ENCODE measurements at places on chromosomes 7 and 10.
A peak's percentile ranks its signal among the peaks of the same experiment; 100 is the strongest.

- DNase-seq = peak; percentile 34
These were observed 2.6 kb upstream of the RFC2 start for GRCh38 chr7:74256491-74257408.

DNA sequence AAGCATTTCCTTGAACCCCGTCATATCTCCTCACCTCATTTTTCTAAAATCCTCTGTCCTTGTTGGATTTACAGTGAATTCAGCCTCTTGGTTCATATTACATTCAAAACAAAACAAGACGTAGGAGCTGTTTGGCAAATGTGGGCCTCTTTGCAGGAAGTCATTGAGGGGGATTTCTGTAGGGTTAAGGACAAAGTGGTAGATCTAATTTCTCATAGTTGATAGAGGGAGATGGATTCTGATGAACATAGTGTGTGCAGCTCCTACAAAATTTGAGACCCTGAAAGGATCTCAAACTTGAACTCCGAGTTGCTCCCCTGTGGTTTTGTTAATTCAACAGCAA is 682 bp downstream of the TBXAS1 start:
- no peak for DNase-seq

DNA sequence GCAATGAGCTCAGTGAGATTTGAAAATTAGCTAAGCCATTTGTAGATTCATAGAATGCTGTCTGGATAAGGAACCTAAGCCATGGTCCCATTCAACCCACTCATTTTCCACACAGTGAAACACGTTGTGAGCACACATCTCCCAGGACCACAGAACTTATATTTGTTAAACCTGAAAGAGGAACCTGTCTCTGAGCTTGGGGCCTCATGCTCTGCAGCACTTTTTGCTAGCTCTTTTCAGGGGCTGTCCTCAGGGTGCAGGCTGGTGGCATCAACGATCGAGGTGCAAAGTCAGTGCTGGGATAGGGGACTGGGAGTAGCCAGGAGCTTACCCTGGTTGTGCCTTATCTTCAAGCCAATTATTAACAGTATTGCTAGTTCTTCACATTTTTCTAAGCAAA is 11.9 kb downstream of the HECW1 start:
- no peak for DNase-seq

DNA sequence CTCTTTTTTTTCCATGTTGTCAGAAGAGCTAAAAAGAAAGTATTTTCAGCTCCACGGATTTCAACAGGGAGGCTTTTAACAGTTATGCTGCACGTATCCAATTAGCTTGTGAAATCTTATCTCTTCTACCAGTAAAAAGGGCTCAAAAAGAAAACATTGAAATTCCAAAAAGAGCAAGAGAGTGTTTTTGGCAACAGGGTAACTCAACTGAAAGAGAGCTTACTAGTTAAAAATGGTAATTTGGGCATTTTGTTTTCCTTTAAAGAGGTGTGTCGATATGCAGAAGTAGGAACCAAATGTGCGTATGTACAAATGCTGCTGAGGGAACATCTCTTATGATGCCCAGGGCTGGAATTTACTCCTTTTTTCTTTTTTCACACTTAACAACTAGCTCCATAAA is 292.8 kb downstream of the PRKG1 start:
- DNase-seq = no peak

- no peak for DNase-seq
These were observed 57.9 kb downstream of the ZNF467 start for GRCh38 chr7:149715476-149715875.

- no peak for DNase-seq
These were observed 39.6 kb upstream of the SYPL1 start for GRCh38 chr7:106151459-106152312.

DNA sequence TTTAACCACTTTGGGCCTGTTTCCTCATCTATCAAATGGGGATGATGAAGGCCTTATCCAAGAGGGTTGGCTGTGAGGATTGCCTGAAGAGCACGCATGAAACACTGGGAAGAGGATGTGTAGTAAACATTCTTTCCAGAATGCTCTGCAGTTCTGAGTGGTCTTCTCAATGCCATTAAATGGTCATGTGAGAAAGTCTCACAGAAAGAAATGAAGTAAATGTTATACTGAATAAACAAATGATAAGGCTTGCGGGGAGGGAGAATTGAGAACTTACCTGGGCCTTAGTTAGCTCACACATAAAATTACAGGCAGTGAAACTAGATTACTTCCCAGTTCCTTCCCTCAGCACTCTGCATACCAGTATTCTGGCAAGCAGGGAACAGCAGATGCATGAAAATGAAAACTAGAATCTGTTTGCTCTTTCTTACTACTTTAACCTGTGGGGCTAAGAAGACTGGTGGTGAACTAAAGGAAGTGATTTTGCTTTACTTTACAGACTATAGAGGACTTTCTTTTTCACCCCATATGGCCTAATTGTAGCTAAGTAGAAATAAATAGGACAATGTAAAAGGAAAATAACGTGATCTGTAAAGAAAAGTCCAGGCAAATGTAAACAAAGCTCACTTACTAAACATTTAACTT is 135.3 kb upstream of the CCDC6 start:
- DNase-seq = no peak

DNA sequence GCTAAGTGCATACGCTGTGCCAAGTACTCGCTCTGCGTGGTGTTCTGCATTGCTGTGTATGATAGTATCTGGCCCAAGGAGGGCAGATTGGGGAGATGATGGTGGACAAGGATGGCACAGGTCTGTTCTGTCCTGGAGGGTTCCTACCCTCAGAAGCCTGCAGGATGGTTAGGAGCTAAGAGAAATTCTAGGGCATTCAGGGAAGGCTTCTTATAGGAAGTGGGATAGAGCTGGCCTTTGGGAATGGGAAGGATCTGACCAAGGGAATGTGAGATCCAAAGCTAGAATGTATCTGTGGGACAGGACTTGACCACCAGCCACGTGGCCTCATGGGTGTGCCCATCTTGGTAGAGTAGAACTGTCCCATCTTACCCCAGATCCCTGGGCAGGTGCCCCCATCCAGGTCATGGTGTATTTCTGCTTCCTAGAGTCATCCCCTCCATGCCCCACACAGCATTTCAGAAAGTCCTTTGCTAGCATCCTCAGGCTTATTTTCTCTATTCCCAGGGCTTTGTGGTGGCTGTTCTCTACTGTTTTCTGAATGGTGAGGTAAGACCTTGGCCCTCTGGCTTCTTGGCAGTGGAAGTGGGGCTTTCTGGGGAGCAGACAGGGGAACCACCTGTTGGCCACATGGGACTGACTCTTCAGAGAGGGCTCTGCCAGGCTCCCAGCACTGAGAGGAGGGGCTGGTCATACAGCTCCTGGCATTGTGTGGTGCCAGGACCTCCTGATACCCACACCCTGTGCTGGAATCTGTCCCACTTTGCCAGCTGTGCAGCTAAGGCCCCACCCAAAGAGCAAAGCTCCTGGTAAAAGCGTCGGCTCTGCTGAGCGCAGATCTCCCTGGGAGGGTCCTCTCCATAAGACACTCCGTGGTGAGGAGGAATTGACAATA is 52.5 kb downstream of the ADCYAP1R1 start:
- DNase-seq = no peak

DNA sequence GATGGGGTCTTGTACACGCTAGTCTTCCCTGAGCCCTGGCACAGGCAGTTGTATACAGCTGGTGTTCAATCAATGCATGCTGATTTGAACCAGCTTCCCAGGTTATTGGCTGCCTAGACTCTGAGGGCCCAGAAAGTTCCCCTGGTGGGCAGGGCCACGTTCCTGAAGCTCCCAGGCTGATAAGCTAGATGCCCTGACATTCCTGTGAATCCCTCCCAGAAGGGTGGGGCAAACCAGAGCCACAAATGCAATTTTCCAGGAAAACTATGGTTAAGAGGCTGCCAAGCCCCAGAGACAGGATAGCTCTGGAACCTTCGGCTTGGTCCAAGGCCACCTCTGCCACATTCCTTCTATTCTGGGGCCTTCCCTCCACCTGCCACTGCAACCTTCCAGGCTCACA is 78.2 kb downstream of the FAM53B start:
- peak; percentile 16 for DNase-seq

- no peak for DNase-seq
These were observed 28.4 kb downstream of the TBC1D12 start for GRCh38 chr10:94430701-94431100.

GRCh38 chr10:89399956-89400355 is 7.5 kb downstream of the IFIT1 start:
- no peak for DNase-seq

DNA sequence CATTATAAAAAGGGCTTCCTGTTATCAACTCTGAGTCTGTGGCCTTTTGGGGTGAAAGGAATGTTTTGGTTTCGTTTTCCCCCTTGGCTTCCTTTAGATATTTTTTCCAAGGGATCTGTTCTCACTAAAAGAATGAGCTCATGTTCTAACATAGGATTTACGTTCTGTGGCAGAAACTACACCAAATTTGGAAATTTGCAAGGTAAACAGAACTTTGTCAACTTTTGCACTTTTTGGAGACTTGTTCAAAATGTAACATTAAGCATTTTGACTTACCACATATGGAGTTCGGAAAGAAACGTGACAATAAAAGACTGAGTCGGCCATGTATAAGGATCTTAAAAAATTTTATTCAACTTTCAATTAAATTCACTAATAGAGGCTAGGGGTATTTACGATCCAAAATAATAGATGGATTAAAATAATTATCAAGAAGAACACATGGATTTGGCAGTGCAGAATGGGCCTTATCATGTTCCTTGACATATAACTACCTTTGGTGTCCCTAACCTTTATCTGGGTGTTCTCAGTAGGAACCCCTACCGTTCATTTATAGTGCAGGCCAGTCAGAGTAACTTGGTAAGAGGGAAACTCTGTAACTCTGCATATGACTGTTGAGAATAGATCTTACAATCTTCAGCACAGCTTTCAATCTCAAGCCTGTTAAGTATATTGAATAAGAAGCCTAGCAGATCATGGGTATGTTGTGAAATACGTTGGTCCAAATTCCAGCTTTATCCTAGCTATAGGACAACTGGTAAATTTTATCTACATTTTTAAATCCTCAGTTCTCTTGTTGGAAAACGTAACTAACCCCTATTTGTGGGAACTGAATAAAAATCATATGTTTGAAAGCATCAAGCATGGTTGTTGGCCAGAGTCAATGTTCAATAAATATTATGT is 11.8 kb downstream of the CPED1 start:
- peak; percentile 75 for DNase-seq

DNA sequence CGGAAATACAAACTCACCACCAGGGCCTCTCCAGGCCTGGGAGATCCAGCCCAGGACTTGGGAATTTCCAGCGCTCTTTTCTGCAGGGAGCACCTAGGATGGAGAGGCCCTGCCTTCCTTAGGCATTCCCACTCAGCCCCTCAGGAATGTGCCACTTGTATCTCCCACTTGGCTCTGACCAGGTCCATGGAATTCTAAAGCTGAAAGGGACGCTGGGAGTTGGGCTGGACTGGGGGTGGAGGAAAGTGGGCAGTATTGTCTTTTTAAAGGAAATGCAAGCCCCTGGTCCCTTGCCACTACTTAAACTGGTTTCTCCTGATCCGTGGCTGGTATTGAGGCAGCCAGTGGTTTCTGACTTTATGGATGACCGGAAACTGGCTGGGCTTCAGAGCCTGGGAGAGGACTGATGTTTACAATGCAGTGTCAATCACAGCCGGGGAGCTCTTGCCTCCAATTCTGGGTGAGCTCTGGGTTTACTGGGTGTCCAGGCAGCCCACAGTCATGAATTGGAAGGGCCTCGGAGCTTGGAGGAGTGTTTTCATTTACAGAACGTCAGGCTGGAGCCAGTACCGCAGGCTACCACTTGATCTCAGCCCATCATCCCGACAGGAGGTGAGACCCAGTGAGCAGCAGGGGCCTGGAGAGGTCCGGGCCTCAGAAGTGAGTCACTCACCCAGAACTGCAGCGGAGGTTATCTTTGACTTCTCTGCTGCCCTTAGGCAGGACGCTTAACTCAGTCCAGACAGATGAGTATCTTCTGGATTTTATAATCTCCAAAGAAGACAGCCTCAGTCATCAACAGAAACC is 27.3 kb downstream of the AGAP3 start:
- peak; percentile 95 for DNase-seq

GRCh38 chr10:13117841-13118783 is 18.1 kb downstream of the OPTN start:
- no peak for DNase-seq

GRCh38 chr10:53839440-53840039 is 961.5 kb downstream of the PCDH15 start:
- no peak for DNase-seq

DNA sequence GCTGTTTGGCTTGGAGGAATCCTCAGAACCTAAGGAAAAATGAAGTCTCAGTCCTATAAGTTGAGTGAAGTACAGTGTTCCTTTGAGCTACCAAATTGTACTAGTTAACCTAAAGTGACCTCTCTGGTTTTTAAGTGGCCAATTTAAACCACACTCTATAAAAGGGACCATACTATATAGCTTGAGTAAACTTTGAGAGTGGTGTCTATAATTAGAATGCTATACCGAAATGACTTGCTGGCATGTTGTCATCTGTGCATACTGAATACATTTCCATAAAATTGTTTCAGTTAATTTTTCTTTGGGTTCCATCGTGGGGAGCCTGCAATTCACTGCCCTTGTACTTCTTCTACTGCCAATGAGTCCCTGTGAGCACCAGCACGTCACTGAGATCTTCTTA is 151.1 kb downstream of the DKK1 start:
- DNase-seq = no peak

DNA sequence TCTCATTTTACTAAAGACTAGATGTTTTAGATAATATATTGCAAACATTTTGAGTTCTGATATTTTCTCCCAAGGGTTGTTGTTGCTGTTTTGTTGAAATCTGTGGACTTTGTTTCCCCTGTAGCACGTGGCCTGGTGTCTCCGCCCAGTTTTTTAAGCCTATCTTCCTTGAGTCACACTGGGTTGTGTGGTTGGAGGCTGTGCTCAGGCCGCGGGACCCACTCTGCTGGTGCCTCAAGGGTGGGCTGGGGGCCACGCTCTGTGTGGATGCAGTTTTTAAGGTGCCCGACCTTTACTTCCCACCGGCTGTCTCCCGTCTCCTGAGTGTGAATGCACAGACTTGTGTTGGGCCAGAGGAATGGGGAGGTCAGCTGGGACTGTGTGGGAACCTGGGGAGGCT is 4.2 kb upstream of the PRAP1 start:
- no peak for DNase-seq

DNA sequence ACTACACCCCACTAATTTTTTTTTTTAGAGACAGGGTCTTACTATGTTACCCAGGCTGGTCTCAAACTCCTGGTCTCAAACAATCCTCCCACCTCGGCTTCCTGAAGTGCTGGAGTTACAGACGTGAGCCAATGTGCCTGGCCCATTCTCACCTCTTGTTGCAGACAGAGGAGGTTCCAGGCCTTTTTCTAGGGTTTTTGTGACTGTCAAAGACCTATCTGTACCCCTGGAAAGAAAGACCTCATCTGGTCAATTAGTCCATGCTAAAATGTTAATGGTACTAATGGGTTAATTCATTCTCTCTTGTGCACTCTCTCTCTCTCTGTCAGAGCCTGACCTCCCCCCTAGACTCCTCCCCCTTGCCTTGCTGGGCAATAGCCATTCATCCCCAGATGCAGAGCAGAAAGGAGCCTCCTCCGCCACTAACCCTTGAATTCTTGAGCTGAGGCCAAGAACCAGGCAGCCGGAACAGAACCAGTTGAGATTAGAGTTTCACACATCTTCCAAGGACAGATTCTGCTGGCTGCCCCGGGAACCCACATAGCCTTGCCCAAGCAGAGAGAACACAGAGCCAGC is 209.7 kb downstream of the SKIDA1 start:
- peak; percentile 93 for DNase-seq
